ENCODE measurements at places on chromosomes 3 and 15.
A peak's percentile ranks its signal among the peaks of the same experiment; 100 is the strongest.

GRCh38 chr3:194989241-194989640 lies 281.7 kb downstream of the XXYLT1 start:
- DNase-seq: no peak

GRCh38 chr3:177056927-177057326 lies 140.4 kb downstream of the TBL1XR1 start:
- no peak for DNase-seq

DNA sequence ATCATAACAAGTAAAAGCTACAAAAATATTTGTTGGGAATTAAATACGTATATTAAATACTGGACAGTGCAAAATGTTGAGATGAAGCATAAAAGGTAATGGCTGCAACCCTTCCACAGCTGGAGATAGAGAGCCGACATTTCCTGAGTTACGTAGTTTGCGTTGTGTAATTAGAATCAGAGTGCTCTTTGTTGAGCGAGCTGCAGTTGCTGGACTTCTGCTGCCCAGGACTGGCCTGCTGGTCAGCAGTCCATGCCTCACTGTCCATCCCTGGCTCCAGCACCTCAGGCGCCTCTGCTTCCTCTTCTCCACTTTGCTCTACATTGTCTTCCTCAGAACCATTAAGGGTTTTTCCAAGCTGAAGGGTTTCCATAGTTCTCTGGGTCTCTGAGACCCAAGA lies 28.4 kb upstream of the SHC4 start:
- DNase-seq: no peak

DNA sequence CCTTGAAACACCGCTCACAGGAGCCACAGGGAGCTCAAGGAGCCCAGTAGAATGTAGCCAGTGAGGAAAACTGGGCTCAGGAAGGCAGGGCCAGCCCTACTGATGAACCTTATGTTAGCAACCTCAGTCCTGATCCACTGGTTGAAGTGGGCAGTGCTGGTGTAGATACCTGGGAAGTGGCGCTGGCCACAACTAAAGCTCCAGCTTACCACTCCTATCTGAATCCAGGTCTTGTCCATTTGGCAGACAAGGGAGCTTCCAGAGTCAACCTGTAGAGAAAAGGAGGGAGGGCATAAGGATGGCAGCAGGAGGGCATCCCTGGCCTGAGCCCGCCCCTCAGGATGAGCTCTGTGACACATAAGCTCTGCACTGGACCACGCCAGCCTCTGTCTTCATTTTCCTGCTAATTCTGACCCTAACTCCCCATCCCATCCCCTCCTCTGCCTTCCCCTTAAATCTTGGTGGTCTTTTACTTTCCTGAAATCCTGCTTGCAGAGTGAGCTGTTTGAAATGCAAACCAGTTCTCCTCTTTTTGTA lies 2.1 kb upstream of the PRSS50 start:
- peak; percentile 12 for DNase-seq

DNA sequence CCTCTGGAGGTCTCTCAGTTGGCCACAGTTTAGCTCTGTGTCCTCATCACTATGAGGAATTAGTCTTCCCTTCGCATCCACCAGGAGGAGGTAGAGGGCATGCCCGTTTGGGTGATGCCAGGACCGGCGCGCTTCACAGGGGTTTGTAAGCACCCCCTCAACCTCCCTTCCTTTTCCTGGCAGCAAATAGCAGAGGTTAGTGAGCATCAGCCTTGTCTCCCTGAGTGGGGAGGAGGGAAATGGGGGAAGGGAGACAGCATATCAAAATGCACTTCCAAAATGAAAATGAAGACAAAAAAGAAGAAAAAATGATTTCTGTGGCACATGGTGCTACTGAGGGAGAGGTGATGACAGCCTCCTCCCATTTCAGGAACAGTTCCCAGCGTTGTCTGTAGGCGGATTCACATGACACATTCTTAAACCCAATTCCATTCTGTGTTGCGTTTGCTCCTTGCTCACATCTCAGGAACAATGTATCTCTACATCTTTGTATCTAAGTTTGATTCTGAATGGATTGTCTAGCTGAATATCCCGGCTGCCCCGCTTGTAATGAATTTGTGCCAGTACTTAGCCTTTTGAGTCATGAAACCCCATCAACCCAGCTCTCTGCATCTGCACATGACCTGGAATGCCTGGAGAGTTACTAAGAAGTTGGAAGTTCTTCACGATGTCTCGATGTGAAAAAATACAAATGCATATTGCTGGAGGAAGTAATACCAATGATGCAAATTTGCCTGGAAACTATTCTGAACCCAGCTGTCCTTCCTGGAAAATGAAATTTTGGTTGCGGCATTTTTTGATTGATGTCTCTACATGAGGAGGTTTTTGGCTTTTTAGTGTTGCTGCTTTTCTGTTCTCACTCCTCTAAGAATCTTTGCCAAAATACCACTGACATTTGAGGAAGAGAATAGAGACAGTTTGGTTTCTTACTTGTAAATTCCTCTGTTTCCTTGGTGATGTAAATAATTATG lies 45.2 kb downstream of the TYRO3 start:
- peak; percentile 79 for DNase-seq

DNA sequence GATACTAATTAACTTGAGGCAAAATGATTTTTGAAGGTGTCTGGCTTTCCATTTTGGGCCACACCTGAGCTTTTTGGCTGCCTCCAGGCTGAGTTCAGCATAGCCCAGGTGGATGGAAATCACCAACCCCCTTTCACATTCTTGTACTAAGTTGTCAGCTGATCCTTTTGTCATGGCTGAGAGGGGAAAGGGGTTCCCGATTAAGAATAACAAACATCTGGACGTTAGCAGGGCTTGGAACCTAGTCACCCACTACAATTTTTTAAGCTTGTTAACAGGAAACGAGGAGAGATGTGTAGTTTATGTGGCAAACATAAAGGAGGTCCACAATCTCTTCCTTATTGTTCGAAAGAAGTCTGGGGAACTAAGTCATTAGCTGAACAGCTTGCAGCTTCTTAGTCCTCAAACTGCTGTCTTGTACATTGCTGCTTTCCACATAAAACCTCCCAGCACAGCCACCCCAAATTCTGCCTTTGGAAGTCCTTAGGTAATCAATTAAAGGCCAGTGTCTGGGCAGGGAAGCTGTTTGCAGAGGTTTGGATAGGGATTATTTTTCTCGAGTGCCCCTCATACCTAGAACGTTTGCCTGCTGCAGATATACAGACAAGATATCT lies 5.0 kb downstream of the NR2F2 start:
- no peak for DNase-seq

DNA sequence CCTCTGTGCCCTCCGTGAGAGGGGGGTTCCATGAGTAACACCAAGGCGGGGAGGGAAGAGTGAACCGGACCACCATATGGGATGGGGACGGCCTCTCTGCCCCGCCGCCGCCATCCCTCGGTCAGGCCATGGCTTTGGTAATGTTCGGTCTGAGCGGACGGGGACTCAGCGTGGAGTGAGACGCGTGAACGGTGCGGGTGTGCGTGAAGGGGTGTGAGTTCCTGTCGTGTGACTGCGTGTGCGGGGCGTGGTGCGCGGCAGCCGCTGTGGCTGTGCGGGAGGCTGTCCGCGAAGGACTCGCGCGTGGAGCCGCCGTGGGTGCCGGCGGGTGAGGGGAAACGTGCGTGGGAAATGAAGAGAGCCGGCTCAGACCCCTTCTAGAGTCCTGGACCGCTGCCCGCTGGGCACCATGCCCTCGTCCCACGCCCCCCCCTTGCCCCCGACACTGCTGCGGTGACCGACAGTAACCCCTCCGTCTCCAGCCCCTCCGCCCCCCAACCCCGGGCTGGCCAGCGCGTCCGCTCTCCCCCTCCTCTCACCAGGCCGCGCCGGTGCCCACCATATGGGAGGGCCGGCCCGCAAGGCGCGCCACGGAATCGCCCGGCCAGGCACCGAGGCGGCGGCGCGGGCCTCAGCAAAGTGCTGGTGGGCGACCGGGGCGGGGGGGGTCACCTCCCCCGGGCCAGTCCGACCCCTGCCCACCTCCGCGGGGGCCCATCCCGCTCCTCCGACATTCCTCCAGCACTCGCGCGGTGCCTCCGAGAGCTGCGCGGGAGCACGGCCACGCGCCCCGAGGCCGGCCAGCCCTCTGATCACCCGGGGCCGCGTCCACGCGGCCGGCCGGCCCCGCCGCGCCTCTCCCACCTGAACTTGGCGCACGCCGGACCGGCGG lies 589 bp downstream of the KLF15 start:
- peak; percentile 44 for DNase-seq

DNA sequence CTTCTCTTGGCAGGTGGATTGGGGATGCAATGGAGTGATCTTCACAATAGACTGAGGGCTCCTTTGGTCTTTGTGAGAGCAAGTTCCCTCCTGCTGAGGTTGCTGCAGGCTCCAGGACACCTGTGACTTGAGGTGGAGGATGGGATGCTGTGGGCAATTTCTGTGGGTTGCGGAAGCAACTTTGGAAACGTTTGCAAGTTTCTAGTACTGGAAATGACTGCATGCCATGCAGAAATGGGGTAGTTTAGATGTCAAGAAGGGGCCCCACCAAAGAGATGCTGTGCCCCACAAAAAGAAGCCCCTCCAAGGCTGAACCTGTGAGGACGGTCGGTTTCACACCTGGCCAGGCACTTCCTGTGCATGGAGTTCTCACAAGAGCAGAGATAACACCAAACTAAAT lies 80.4 kb upstream of the XCR1 start:
- DNase-seq: no peak

- DNase-seq: no peak
Observed at GRCh38 chr3:43477600-43477999, 144.2 kb downstream of the ANO10 start.

- no peak for DNase-seq
Observed at GRCh38 chr3:15181963-15182362, 24.1 kb upstream of the CAPN7 start.

GRCh38 chr15:85307687-85308045 lies 72.7 kb upstream of the AKAP13 start:
- DNase-seq: no peak

DNA sequence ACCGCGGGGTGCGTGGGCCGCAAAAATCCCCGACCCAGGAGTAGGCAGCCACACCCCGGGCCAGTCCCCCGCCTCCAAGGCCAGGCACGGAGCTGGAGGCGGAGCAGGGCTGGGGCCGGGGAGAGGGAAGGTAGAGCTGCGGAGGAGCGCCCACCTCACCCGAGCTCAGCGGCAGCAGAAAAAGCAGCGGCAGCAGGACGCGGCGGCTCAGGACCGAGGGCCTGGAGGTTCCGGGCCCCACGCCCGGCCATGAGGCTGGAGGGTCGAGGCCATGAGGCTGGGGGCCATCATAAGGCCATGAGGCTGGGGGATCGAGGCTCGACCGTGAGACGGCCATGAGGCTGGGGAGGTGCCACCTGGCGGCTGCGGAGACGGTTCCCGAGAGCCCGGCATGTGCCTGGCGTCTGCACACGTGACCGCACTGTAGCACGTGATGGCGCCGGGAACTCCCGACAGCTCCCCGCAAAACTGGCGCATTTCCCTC lies 32.9 kb upstream of the PRSS50 start:
- no peak for DNase-seq

GRCh38 chr3:114435386-114436115 lies 141.7 kb downstream of the TIGIT start:
- no peak for DNase-seq

GRCh38 chr3:95289295-95289694 lies 1226.4 kb downstream of the NSUN3 start:
- no peak for DNase-seq

GRCh38 chr15:62119227-62119864 lies 45.7 kb downstream of the C2CD4B start:
- DNase-seq: no peak

DNA sequence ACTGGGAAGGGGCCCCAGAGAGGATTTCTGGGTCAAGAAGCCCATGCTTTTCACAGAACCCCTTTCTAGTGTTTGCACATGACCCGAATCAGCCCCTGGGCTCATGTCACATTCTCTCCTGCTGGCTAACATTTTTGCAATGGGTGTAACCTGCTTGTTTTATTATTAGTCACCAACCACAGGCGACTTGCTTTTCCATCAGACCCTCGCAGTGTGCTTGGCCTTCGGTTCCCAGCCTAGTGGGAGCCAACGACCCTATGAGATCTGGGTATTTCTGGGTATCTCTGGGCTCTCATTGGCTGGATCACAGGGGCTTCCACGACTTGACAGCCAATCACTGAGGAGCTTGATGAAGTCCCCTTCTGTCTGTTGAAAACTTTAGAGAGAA lies 11.0 kb upstream of the FBLN2 start:
- DNase-seq: no peak

GRCh38 chr3:140655678-140656077 lies 22.2 kb upstream of the TRIM42 start:
- no peak for DNase-seq

GRCh38 chr3:79824166-79824565 lies 56.4 kb upstream of the ROBO1 start:
- DNase-seq: no peak

GRCh38 chr3:197598404-197598980 lies 42.7 kb upstream of the BDH1 start:
- DNase-seq: no peak

GRCh38 chr3:186990878-186991308 lies 60.6 kb downstream of the ST6GAL1 start:
- peak; percentile 60 for DNase-seq

DNA sequence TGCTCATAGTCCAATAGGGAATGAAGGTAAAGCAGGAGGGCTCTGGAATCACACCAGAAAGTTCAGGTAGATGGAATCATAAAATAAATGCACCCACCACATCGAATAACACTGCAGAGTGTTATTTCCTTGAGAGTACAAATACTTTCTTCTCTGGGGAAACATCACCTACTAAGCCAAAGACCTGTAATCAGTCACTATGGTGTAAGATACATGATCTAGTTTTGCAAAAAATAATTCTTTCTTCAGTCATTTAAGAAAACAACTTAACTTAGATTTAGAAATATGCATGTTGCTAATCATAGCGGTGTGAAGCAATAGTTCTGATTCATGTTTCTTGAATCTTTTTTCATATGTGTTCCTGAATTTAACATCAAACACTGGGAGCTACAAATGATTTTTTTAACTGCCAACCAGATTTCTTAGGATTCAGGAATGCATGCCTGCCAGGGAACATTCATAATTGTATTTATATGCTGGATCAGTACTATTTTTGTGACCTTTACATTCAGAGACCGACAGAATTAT lies 40.2 kb upstream of the MEIS2 start:
- no peak for DNase-seq

DNA sequence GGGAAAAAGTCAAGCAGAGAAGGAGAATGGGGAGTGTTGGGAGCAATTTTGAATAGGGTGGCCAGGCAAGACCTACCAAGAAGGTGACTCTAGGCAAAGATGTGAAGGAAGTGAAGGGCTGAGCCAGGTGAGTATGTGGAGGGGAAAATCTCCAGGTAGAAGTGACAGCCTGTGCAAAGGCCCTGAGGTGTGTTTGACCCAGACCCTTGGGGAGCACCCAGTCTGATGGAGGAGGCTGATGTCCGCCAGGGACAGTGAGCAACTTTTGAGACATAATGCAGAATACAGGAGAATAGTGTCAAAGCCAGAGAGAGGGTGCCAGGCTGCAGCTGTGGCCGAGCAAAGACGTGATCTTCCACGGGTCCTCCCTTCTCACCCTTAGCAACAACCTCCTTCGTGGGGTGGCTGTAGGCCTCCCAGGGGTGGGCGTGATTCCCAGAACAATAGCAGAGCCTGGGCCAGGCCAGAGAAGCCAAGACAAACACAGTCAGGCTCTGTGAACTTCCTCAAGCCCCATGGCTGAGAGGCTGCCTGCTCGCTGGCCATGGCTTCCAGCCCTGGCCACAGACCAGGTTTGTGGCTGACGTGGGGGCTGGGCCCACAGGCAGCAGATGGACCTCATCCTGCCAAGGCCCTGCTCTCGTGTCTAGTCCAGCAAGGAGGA lies 58.1 kb downstream of the SLC6A6 start:
- DNase-seq: peak; percentile 71

- DNase-seq: no peak
Observed at GRCh38 chr3:72848703-72849081, 447 bp upstream of the SHQ1 start.
